GM20000 (cell line): ENCODE measurements at places on chromosomes 5 and 9.

DNA sequence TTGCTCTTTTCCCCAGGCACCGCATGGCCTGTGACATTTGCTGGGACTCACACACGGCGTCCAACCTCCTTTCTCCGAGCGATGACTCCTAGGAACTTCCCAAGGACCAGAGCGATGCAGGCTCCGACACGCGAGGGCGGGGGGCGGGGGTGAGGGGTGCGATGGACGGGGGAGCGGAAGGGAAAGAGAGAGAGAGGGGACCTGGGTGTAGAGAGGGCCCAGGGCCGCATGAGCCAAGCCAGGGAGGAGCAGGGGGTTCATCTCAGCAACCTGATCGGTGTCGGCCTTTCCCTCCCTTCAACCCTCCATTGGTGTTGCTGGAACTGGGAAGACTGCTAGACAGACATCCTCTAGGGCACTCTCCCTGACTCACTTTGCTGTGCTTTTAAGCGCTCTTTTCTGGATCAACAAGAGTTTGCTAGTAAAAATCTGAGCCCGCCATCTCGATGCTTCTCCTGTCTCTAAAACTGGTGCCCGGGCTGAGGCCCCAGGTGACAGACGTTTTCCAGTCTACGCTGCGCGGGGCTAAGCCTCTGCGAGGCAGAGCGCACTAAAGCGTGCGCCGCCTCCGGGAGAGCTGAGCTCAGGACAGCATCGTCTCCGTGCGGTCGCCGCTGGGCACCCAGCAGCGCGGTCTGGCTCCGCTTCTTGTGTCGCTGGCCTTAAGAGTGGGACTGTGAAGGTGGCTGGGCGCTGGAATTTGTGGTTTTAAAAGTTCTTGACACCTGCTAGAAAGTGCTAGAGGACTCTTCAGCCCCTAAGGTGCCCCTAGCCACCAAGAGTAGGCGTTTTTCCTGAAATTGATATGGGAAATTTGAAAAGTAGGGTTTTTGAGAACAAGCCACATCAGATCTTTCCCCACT is 1.0 kb upstream of the TSLP start:
- no peak for DNase-seq

DNA sequence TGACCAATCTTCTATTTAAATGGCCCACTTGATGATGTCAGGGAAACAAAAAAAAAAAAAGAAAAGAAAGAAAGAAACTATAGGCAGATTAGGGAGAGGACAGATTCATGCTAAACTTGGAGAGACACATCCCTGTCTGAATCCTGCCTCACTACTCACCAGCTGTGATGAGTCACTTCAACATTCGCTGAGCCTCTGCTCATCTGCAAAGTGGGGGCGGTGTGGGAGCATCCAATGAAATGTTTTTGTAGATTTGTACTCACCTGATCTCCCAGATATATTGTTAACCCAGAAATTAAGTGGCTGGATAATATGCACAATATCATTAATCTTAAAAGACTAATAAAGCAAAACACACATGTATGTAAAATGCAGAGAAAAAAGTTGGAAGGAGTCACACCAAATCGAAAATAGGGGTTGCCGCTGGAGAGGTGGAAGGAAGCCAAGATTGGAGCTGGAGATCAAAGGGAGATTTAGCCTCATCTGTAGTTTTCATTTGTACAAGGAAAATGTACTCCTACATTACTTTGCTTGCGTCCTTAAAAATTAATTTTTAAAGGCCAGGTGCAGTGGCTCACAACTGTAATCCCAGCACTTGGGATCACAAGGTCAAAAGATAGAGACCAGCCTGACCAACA is 17.0 kb upstream of the ERGIC1 start:
- no peak for DNase-seq

- no peak for DNase-seq
These were observed 132.7 kb upstream of the SLC12A2 start for GRCh38 chr5:127950707-127951391.

DNA sequence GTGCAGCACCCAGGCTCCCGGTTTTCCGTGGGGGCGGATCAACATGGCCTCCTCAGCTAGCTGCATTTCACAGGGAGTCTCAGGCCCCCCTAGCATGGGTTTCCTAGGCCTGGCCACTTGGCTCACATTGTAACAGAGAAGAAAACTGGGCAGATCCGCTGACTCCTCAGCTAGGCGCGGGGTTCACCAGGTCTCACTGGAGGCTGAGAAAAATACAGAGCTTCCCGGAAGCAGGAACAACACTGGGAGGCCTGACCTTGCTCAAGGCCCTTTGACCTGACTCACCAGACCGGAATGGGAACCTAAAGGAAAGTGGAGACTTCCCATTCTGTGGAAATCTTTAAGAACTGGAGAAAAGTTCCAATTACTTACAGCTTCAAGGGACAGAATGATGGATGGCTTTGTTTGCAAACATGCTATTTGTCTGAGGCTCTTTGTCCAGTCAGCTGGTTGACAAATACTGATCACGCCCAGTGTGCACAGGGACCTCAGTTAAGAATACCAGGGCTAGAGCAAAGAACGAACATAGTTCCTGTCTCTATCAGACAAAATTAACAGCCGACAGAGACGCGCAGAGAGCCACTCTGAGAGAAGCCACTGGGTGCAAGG is 88.7 kb upstream of the LRRTM2 start:
- no peak for DNase-seq

DNA sequence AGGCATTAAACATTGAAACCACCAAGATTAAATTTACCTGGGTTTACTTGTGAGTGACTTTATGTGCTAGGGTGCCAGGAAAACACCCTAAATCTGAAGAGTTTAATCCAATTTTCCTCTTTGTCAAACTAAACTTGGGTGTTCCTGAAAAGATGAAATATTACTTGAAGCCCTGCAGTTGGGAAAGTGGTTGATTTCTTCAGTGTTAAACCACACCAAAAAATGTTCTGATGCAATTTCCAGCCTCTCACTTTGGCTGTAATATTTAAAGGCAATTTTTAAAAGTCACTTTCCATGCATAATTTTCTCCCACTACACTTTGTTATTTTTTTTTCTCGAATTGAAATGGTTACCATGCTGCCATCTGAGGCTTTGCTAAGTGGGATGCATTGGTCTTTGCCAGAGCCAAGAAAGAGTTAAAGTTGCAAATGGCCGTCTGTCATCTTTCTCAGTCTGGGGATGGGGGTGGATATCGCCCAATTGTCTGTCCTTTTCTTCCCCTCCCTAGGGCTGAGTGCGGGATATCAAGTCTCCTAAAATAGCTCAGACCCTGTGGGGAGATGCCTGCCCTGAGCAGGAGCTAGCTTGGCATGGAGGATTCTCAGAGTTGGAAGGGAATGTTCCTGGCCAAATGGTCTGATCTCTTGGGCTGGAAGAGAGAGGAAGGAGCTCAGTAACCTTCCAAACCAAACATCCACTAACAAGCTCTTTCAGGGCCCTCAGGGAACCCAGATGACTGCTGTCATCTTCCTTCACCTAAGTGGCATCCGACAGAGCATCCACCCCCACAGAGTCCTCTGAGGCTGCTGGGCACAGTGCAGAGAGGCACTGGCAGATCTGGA is 13.6 kb upstream of the SHB start:
- peak; percentile 1 for DNase-seq

GRCh38 chr9:106156465-106156864 is 462.1 kb downstream of the TMEM38B start:
- DNase-seq, result no peak

- DNase-seq, result no peak
These were observed 168.6 kb downstream of the MPDZ start for GRCh38 chr9:13110766-13111417.

- DNase-seq, result no peak
These were observed 25.6 kb upstream of the HMGCS1 start for GRCh38 chr5:43338862-43339261.

- no peak for DNase-seq
These were observed 20.5 kb upstream of the TXN start for GRCh38 chr9:110276781-110277180.

DNA sequence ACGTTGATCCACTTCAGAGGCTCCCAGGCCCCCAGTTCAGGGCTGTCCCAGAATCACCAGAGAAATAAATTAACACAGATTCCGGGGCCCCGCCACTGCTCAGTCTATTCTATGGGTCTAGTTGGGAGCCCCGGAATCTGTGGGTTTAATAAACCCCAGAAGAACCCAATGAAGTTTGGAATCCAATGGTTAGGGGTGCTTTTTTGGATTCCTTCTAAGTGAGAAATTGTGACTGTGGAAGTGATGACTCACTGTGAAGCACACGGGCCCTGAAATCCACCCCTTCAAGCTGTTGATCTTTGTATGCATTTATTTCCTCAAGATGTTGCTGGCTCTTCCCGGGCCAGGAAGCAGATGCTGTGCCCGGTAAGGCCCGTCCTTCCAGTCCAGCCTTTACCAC is 57.3 kb upstream of the SLC28A3 start:
- no peak for DNase-seq

DNA sequence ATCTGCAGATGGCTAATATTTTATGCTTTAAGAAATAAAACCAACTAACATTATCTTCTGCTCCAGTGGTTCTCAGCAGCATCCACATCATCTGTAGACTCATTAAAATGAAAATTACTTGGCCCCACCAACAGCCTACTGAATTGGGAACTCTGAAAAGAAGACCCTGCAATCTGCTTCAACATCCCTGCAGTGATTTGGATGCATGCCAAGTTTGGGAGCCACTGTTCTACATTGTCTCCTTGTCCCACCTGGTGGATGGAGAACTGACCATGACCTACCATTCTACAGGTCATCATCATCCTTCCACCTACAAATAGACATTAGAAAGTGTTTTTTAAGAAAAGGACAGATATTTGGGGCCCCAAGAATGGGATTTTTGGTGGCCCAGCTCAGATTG is 71.1 kb downstream of the ACER2 start:
- no peak for DNase-seq

- no peak for DNase-seq
These were observed 198.5 kb downstream of the SPOCK1 start for GRCh38 chr5:137300411-137301240.
